ENCODE measurements at places on chromosomes 4 and X.
A peak's percentile ranks its signal among the peaks of the same experiment; 100 is the strongest.

- DNase-seq, result no peak
Measured at GRCh38 chrX:1218286-1218685, 5.8 kb upstream of the CRLF2 start.

- no peak for DNase-seq
Measured at GRCh38 chr4:143202824-143203223, 18.1 kb downstream of the USP38 start.

- DNase-seq, result no peak
Measured at GRCh38 chr4:95421869-95422268, 126.9 kb downstream of the UNC5C start.

DNA sequence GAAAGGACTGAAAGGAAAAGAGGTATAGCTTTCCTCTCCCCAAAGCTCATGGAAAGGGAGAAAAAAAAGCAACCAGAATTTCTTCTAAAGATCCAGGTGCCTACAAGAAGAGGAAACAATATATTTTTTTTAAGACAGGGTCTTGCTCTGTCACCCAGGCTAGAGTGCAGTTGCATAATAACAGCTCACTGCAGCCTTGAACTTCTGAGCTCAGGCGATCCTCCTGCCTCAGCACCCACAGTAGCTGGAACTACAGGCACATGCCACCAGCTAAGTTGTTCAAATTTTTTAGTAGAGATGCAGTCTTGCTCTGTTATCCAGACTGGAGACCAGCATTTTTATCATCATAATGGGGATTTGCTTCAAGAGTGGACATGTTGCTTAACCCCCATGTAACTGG is 30.5 kb upstream of the BBS12 start:
- DNase-seq, result no peak

DNA sequence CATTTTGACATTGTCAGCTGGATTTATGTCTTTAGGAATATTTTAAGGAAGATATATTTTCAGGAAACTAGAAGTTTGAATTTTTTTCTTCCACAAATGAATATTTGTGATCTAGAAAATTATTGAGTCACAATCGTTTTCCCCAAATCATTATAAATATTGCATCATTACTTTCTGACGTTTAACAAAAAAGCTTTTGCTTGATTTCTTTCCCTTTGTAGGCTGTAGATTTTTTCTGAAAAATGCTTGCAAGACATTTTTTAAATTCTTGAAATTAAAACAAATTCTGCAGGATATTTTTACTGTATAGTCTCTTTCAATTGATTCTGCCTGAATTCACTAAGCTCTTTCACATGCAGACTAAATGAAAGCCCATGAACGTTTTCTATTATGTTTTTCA is 4.9 kb upstream of the SMARCAD1 start:
- no peak for DNase-seq

GRCh38 chr4:125434136-125434535 is 119.4 kb downstream of the FAT4 start:
- no peak for DNase-seq

GRCh38 chrX:138485224-138485623 is 226.3 kb downstream of the FGF13 start:
- DNase-seq, result no peak

DNA sequence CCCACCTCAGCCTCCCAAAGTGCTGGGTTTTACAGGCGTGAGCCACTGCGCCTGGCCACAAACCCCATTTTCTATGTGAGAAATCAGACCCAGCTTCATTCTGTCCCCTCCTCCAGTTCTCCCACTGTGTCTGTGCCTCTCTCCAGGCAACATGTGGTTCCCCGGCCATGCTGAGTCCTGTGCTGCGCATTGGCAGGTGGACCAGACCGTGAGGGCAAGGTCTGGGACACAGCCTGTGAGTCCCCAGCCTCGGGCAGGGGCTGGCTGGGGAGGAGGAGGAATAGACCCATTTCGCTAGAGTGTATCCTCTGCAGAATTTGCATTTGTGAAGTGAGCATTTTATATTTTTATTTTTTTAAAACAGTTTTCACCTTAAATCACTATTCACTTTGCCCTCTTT is 21.5 kb upstream of the CLDN24 start:
- DNase-seq, result no peak

GRCh38 chr4:170089274-170089667 is 485 bp downstream of the AADAT start:
- peak; percentile 1 for DNase-seq

- no peak for DNase-seq
Measured at GRCh38 chr4:56874166-56874565, 33.5 kb upstream of the REST start.

DNA sequence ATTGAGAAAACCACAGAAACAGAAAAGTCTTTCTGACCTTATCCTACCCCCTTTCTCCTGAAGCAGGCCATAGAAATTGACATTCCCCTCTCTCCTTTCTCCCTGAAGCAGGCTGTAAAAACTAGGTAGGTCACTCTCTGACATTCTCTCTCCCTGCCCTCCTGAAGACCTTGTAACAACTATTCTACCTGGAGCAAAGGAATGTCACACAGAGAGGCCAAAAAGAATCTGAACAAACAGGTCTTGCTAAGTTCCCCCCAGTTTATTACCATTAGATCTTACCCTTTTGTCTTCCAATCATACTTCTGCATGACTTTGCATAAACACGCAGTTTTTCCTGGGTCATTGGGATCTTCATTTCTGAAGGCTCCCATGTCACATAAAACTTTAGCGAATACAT is 198.3 kb upstream of the GYPA start:
- DNase-seq, result no peak

GRCh38 chr4:48380583-48381167 is 39.3 kb downstream of the SLAIN2 start:
- no peak for DNase-seq

- DNase-seq, result no peak
Measured at GRCh38 chr4:125773931-125774330, 459.2 kb downstream of the FAT4 start.
